Lower lobe of right lung (tissue), 2 donors: ENCODE measurements at places on chromosomes 16 and 17. TPM values are rescaled to one million over a fixed set of nuclear protein-coding genes. Genes with fewer than 3 reads are reported as not detected.

GRCh38 chr17:56929362-56929969 is 15.6 kb upstream of the TRIM25 start:
- DNase-seq = no peak

GRCh38 chr17:66892246-66892645 is 57.3 kb downstream of the CACNG5 start:
- DNase-seq = no peak

GRCh38 chr16:67456391-67457081 is 24.4 kb downstream of the ATP6V0D1 start:
- peak; percentile 53 for DNase-seq

GRCh38 chr17:63181856-63182255 is 215.8 kb downstream of the TANC2 start:
- DNase-seq = no peak

GRCh38 chr16:22050963-22051362 is 41.4 kb upstream of the VWA3A start:
- no peak for DNase-seq

DNA sequence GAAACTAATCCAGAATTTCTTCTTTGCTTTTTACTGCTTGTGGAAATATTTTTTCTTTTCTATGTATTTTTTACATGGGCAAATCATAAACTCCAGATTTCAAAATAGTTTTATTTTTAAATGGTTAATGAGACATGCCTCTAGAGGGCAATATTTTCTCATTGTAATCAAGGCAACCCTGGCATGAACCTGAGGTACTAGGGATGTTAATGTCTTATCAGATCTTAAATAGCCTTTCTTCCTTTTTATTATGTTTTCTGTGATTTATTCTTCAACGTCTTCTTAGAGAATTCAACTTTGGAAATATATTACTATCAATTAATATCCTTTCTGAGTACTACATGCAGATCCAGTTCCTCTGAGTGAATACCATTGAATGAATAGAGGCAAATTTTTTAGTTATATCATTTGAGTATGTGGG is 324.7 kb downstream of the BCAS3 start:
- no peak for DNase-seq

Gene MYH11
- 102 TPM for total RNA-seq

Gene NME2
- total RNA-seq = 321 TPM

Gene FOXJ1
- 21.5 TPM for total RNA-seq
